Bone marrow (tissue), 2 donors: ENCODE measurements at places on chromosomes 5 and 9.

- DNase-seq: no peak
Observed at GRCh38 chr5:124692950-124693349, 53.5 kb downstream of the ZNF608 start.

- DNase-seq: no peak
Observed at GRCh38 chr5:154943527-154943926, 2.7 kb downstream of the MRPL22 start.

- no peak for DNase-seq
Observed at GRCh38 chr5:132193165-132193694, 34.4 kb downstream of the P4HA2 start.

GRCh38 chr9:22129133-22129532 is 120.0 kb upstream of the CDKN2B start:
- DNase-seq: no peak

GRCh38 chr5:32003981-32004380 is 170.1 kb downstream of the GOLPH3 start:
- no peak for DNase-seq

- peak; percentile 73 for DNase-seq
Observed at GRCh38 chr5:88833371-88834130, 49.4 kb downstream of the MEF2C start.
